HepG2 (cell line): ENCODE measurements at places on chromosomes 11 and 22. TPM values are rescaled to one million over a fixed set of nuclear protein-coding genes. Genes with fewer than 3 reads are reported as not detected.

GRCh38 chr11:76686261-76687079 is 15.9 kb upstream of the LRRC32 start:
- no peak for DNase-seq

DNA sequence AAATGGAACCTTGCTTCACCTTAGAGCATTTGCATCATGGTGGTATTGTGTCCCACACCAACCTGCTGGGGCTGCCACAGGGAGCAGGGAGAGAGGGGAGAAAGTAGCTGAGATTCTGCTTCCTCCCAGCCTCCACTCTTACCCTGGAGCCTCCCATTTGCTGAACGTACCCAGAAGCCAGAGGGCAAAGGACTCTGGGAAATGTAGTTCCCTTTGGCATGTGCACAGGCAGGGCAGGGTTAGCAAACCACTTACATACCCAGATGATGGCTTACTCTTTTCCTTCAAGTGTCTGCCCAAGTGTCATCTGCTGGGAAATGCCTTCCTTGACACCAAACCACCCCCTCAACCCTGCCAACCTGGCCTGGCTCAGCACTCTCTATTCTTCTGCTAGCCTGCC is 16.9 kb downstream of the SMIM38 start:
- no peak for DNase-seq

GRCh38 chr22:29351042-29351441 is 35.5 kb upstream of the RASL10A start:
- DNase-seq = no peak

- no peak for DNase-seq
Observed at GRCh38 chr11:46277313-46277621, 195 bp upstream of the CREB3L1 start.

DNA sequence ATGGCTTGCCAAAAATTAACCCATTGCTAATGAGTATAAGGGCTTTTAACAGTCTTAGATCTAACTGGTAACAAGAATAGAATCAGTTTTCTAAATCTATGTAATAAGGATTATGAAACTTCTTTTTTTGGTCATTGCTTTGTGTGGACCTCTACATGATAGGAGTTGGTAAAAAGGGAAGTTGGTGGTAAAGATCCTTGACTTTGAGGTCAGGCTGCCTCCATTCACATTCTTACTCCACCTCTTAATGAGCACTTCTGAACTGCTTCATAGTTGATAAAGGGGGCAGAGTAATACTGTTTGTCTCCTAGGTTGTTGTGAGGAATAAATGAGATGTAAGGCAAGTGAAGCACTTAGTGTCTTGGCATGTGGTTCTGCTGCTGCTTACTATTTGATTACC is 10.6 kb downstream of the EIF3M start:
- no peak for DNase-seq

DNA sequence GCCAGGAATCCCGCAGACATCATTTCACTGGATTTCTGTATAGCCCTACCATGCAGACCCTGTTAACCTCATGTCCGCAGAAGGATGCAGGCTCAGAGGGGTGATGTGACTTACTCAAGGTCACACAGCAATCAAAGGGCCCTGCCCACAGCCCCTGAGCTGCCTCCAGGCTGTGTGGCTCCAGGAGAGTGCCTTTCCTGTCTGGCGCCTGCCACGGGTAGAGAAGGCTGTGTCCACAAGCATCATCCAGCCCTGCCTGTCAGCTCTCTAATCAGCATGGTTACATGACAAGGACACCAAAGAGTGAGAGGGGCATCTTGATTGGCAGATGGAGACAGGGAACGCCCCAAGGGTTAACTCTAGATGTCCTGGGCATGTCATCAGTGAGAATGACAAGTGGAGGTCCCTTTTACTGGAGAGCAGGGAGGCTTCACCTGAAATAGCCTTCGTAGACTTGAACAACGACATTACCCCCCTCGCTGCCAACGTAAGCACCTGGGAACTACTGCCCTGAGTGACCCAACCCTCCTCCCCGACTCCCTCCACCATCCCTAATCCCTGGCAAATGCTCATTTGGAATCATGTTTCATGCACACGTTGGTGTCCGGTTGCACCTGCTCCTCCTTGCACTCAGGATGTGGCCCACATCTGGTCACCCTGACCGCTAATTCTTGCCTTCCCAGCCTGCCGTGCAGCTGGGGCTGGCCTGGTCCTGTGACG is 6.9 kb downstream of the FGF19 start:
- no peak for DNase-seq

GRCh38 chr11:17922416-17922788 is 90.4 kb downstream of the SERGEF start:
- no peak for DNase-seq

DNA sequence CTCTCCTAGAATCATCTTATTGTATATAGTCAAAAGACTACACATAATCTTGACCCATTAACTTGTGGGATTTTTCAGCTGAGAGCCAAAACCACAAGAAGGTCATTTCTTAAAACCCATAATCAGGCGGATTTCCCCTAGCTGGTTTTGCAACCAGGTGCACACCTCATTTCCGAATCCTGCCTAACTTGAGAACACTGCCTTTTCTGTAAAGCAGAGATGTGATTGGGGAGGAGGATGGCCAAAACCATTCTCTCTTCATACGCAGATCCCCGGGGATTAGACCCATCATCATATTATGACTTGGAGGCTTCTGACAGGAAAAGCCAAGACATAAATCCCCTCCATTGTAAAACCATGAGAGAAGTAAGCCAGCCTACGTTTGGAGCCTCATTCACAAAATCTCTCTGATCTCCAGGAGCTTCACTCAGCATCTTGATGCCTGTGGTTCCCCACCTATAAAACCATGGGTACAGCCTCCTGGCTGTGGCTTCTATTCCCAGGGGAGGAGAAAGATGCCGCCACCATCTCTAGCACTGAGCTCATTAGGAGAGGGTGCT is 191.3 kb downstream of the KIF18A start:
- no peak for DNase-seq

GRCh38 chr11:122652495-122652894 is 3.0 kb upstream of the UBASH3B start:
- DNase-seq = peak; percentile 55

DNA sequence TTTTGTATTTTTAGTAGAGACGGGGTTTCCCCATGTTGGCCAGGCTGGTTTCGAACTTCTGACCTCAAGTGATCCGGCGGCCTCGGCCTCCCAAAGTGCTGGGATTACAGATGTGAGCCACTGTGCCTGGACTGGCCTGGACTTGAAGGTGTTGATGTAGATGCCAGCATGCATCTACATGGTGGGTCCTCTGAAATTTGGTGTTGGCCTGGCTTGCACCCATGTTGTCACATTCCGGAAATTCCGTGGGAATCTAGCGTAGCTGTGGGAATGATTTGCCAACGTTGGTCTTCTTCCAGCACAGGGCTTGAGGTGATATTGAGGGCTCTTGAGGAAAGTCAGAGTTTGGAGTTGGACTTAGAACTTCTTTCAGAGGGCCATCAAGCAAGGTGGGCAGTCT is 6.5 kb downstream of the PACS1 start:
- DNase-seq = no peak

- DNase-seq = no peak
Observed at GRCh38 chr11:60570970-60571369, 55.8 kb downstream of the MS4A13 start.

- DNase-seq = no peak
Observed at GRCh38 chr11:60785806-60786361, 751 bp downstream of the MS4A10 start.

- peak; percentile 60 for DNase-seq
Observed at GRCh38 chr11:93444617-93445073, 98.5 kb downstream of the SMCO4 start.

DNA sequence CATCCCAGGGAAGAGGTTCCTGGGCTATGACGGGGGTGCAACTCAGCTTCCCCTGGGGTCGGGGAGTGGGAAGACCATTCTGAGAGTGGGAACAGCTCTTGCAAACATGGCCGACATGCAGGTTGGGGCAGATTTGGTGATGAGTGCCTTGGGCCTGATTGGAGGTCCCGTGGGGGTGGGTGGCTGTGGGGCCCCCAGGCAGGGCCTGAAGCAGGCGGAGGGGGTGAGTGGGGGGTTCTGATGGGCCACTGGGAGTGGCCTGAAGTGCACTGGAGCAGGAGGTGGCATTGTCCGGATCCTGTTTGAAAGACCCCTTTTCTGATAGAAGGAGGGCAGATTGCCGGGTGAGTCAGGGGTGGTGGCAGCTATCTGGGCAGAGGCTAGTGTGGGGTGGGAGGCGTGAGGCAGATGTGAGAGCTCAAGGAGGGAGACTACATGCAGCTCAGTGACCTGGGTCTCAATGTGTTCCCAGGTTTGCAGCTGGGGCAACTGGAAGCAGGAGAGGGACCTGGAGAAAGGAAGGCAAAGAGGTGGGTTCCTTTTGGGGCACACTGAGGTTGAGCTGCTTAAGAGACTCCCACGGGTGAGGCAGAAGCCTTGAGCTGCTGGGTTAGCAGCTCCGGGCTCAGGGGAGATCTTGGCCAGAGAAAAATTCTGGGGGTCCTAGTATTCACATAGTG is 15.1 kb downstream of the MYEOV start:
- DNase-seq = no peak

GRCh38 chr11:103993507-103993906 is 42.9 kb upstream of the DDI1 start:
- no peak for DNase-seq

GRCh38 chr11:78822931-78823423 is 248.3 kb upstream of the NARS2 start:
- no peak for DNase-seq

DNA sequence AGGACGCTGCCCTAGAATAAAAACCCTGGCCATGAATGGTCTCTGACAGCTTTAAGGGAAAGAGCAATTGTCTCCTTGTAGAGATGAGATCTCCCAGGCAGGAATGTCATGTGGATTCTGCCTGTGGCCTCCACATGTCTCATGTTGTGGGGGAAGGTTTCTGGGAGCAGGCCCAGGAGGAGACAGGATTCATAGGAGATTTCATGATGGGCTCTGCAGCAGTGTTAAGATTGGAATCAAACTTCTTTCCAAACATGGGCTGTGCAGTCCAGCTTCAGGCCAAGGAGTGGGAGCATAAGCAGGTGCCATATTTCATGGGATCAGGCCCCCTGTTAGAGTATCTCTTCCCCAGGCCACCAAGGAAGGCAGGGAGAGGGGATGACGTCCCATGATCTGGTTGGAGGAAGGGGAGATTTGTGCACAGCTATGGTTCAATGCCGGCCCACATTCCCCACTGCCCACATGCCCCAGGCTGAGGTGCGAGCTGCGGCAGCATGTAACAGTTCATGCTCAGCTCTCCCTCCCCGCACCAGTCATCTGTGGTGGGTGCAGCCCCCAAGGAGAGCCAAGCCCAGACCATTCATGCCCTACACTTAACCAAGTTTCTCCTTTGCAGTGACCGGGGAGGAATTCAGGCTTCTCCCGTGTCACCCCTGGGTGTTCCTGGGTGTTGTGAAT is 42.5 kb downstream of the LMO1 start:
- DNase-seq = no peak

GRCh38 chr11:126419801-126420697 is 64.6 kb downstream of the ST3GAL4 start:
- no peak for DNase-seq

DNA sequence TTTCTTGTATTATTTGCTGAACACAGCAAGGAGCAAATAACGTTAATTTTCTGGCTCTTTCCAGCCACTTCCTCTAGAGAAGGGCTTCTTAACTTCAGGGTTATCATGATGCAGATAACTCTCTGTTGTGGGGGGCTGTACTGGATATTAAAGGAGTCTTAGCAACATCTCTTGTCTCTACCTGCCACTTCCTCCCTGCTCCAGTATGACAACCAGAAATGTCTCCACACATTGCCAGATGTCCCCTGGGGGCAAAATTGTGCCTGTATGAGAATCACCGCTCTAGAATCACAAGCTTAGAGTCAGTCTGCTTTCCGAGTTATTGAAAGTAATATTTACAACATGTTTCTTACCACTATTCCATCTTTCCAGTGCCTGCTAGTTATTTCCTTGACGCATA is 6.8 kb downstream of the JRKL start:
- no peak for DNase-seq

DNA sequence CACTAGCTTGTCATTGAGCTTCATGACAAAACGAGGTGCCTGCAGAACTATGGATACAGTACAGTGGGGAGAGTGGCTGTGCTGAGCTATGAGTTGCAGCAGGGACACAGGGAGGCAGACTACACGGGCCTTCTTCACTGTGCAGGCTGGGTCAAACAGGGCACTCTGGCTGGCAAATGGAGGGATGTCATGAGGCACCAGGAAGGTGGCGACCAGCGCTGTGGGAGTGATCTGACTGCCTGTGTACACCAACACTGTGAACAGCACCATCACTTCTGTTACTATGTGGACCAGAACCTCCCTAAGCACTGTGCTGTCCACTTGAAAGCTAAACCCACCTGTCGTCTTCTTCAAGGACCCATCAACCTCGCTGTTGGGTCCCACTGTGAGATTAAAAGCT is 3.1 kb downstream of the PKDREJ start:
- DNase-seq = no peak

DNA sequence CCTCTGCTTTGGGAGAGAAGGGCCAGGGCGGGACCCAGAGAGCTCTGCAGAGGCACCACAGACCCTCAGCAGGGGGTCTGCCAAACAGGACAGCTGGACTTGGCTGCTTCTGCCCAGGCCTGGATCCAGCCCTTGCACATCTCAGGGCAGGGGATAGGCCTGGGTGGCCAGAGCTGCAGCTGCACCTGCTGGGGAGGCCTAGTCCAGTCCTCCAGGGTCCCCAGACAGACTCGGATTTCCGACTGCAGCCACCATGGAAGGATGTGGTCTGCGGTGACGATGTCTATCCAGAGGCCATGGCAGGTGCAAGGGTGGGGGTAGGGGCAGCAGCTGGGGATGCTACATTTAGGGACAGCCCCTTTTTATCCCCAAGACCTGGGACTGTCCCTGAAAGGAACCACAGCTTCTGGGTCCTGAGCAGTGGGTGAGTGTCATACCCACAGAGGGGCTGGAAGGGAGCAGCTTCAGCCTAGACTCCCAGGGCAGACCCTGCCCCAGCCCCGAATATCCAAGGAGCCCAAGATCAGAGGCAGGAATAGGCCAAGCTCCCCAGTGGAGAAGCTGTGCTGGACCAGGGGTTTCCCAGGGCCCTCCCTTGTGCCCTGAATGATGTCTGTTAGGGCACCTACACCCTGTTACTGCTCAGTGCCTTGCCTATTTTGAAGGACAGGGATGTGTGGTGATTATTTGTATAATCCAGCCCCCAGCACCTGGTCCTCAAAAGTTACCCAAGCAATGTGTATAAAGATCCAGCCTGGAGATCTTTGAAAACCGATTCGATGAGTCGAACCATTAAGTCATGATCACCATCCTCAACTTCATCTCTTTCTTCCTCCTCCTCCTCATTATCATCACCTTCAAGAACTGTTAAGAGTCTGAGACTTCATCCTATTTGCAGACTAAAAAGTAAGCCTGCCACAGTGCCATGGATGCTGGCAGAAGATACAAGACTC is 2.5 kb upstream of the IGLL5 start:
- DNase-seq = no peak

GGTLC3 gene
- total RNA-seq = not detected in 2 replicates

DSCAML1 gene
- 0.14 and 0.29 TPM in 2 replicates for total RNA-seq

CDC42EP1 gene
- total RNA-seq = 25.4 and 29.5 TPM in 2 replicates

PRSS23 gene
- 0.20 and 0.28 TPM in 2 replicates for total RNA-seq

MMP7 gene
- not detected in 2 replicates for total RNA-seq

CHORDC1 gene
- 73.5 and 120 TPM in 2 replicates for total RNA-seq

CARNS1 gene
- total RNA-seq = not detected in 2 replicates

RNF141 gene
- 22.4 and 34.8 TPM in 2 replicates for total RNA-seq

HBG2 gene
- not detected in 2 replicates for total RNA-seq

ENDOD1 gene
- total RNA-seq = 4.3 and 6.8 TPM in 2 replicates

OR5T3 gene
- not detected in 2 replicates for total RNA-seq
